IMR-90 (cell line): ENCODE measurements at places on chromosomes 11 and 22. TPM values are rescaled to one million over a fixed set of nuclear protein-coding genes. Genes with fewer than 3 reads are reported as not detected.
A peak's percentile ranks its signal among the peaks of the same experiment; 100 is the strongest.

EIF3M gene
- polyA plus RNA-seq, result 310 and 376 TPM in 2 replicates

C11orf16 gene
- polyA plus RNA-seq, result not detected in 2 replicates

JAM3 gene
- 32.0 and 38.0 TPM in 2 replicates for polyA plus RNA-seq

APOBEC3H gene
- not detected in 2 replicates for polyA plus RNA-seq

TSGA10IP gene
- 0.19 and 0.21 TPM in 2 replicates for polyA plus RNA-seq

C22orf31 gene
- polyA plus RNA-seq, result not detected in 2 replicates

CAVIN3 gene
- polyA plus RNA-seq, result 185 and 241 TPM in 2 replicates

OR52D1 gene
- not detected in 2 replicates for polyA plus RNA-seq

CARD10 gene
- polyA plus RNA-seq, result 18.4 and 19.8 TPM in 2 replicates

UPK3A gene
- not detected in 2 replicates for polyA plus RNA-seq

GRCh38 chr22:17634696-17635095, 3.9 kb upstream of the BCL2L13 start:
- DNase-seq, result no peak

DNA sequence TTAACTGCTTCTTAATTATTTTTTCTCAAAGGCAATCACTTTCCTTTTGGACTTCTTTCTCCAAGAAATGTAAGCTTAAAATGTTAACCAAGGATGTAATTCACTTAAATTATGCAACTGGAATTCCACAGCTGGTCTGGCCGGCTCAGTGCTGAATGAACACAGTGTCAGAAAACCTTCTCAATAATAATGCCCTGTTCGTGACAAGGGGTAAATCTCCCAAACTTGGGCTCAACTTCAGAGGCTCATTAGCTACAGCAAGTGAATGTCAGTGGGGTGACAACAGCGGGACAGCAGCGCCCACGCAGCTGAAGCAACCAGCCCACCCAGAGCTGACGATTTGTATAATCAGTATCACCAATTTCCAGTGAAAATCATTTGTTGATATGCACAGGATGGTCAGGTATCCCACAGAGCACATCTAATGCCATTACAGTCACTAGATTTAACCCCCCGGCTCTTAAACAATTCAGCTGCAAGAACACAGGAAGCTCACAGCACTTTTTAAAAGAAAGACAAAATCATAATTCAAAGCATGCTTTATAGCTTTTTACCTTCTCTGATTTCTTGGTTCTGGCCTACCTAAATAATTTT, 704.8 kb downstream of the DLG2 start:
- no peak for DNase-seq

- DNase-seq, result no peak
Observed at GRCh38 chr11:76695133-76695532, 24.6 kb upstream of the LRRC32 start.

- DNase-seq, result no peak
Observed at GRCh38 chr11:17423533-17424310, 35.3 kb upstream of the KCNJ11 start.

GRCh38 chr11:88377144-88377543, 39.6 kb upstream of the CTSC start:
- DNase-seq, result peak; percentile 67

DNA sequence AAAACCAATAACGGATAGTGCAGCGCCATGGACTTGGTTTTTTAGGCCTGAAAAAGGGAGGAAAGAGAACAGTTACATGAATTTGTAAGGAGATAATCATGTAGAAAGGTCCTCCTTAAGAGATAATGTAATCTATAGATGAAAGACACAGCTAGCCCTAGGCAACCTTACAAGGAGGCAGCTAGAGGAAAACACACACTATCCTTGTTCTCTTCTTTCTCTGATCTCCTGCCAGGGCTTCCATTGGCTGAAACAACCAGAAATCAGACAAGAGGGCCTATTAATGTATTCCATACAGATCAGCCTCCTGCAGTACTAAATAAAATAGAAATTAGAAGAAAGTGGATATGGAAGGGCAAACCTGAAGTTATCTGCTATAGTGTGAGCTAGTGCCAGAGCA, 53.0 kb downstream of the KCNA4 start:
- no peak for DNase-seq

- DNase-seq, result no peak
Observed at GRCh38 chr11:94678901-94679300, 89.3 kb upstream of the AMOTL1 start.

DNA sequence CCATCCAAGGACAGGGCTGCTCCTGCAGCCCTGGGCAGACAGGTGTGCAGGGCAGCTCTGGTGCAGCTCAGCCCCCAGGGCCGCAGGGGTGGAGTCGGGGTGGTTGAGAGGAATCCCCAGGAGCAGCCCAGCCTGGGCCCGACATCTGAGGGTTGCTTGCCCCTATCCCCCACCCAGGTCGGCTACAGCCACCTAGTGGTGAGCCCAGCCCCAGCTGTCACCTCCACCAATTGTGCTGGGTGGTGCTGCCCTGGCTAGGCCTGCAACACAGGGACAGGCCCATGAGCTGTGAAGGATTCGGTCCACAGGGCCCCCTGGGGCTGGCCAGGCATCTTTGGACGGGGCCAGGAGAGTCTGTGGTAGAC, 29.6 kb downstream of the RTN4R start:
- DNase-seq, result no peak

- no peak for DNase-seq
Observed at GRCh38 chr11:1935156-1936071, 11.7 kb upstream of the MRPL23 start.

DNA sequence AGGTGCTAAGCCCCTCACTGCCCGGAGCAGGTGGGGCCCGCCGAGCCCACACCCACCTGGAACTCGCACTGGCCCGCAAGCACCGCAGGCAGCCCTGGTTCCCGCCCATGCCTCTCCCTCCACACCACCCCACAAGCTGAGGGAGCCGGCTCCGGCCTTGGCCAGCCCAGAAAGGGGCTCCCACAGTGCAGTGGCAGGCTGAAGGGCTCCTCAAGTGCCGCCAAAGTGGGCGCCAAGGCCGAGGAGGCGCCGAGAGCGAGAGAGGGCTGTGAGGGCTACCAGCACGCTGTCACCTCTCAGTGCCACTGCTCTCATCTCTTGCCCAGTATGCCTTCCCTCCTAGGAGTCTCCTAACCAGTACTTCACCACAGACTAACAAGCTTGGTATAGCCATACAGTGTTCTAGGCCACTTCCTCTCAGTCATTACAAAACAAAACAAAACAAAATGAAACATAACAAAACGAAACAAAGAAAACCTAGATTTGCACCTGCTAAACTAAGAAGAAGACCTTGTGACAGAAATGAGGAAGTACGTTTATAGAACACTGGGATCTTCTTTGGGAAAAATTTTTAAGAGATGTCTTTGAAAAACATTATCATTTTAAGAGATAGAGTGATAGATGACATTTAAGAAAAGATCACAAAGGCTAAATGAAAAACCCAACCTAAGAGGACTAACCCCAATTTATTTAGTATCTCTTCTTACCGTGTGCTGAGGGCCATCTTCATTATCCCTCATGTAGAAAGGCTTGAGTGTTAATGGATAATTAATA, 47.7 kb upstream of the GAB2 start:
- DNase-seq, result no peak

DNA sequence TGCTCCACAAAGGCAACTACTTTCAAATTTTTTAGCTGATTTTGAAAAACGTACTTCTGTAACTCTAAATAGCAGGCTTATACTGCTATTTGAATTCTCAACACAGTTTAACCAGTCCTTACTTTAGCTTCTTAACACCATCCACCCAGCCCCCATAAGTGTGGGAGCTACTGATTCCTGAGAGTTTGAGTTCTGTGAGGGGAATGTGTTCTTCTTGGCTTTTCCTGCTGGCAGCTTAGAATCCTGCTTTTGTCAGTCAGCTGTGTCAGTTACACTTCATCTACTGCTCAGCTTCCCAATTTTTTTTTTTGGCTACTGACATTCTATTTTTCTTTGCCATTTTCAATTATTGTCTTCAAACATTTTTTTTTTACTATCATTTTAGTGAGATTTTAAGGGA, 440.4 kb downstream of the INSC start:
- DNase-seq, result no peak

- no peak for DNase-seq
Observed at GRCh38 chr11:27635567-27636037, 64.7 kb downstream of the BDNF start.

DNA sequence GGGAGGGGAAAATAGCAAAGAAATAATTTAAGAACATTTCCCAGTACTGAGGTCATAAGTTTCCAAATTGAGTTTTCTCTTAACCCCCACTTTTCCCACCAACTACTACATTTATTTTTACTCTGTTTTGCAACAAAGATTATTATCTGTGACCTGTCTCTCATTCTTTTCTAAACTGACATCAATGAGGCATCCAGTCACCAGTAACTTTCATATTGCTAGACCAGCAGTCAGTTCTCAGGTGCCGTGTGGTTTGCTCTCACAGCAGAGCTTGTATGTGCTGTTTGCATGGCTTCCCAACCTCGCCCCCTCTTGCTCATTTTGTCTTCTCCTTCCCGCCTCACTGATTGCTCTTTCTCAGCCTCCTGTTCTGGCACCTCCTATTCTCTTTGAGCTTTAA, 1091.3 kb downstream of the TBC1D22A start:
- no peak for DNase-seq

DNA sequence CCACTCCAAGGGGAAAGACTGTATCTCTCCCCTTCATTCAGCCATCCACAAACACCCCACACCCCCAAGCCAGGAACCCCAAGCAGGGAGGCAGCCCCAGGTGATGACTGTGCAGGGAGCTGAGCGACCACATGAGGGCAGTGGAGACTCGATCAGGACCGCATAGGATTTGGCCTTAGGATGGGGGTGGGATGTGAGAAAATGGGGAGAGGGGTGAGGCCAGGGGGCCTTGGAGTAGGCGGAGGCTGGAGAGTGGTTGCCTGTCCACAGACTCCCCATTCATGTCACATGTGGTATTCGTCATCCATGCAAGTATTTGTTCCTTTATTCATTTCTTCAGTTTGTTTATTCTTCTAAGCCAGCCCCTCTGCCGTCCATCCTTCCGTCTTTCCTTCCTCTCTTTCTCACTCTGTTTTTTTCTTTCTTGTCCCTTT, 2.7 kb upstream of the RHOD start:
- peak; percentile 70 for DNase-seq

- peak; percentile 81 for DNase-seq
Observed at GRCh38 chr11:26247340-26247739, 84.6 kb upstream of the ANO3 start.

DNA sequence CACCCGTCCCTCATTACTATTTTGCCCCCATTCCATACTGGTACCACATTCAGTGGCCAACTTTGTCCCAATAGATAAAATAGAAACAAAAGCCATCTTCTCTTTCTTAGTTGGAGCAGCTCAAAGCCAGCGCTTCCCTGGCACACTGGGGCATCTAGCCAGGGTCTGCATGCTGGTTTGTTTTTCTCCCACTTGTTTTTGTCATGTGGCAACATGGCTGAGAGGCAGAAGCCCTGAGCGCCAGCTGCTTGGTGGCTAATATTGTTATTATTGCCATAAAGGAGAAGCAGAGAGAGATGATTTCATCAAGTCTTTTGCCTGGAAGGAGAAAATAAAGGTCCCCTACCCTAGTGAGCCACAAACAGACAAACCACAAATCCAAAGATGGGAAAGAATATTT, 48.4 kb upstream of the CRTAM start:
- DNase-seq, result no peak

DNA sequence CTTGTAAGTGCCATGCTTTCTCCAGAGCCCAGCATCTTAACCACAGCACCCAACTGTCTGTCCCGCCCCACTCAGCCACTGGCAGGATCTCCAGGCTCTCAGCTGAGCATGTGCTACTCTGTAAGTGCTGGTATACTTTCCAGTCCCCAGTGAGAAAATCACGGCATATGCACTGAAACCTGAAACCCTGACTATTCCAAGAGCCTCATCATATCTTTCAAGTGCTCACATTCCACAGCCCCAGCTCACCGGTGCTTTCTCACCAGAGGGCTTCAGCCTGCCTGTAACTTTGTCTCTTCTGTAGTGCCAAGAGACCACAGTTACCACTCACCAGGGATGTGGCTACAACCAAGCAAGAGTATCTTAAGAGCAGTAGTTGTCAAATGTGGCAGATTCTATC, 24.4 kb upstream of the PAMR1 start:
- peak; percentile 99 for DNase-seq

DNA sequence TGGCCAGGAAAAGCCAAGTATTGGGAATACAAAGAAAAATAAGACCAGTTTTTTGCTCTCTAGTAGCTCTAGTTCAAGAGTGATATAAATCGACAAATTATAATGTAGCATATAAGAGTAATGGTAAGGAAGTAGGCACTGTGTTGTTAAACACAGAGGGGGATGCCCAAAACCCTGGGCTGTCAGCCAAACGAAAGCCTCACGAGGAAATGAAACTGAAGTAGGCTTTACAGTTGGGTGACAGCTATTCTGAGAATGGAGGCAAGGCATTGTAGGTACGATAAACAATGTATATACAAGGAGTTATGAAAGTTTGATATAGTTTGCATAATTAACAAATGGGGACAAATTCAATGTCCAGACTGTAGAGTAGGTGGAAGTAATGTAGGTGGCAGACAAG, 176.4 kb downstream of the FAM181B start:
- no peak for DNase-seq

DNA sequence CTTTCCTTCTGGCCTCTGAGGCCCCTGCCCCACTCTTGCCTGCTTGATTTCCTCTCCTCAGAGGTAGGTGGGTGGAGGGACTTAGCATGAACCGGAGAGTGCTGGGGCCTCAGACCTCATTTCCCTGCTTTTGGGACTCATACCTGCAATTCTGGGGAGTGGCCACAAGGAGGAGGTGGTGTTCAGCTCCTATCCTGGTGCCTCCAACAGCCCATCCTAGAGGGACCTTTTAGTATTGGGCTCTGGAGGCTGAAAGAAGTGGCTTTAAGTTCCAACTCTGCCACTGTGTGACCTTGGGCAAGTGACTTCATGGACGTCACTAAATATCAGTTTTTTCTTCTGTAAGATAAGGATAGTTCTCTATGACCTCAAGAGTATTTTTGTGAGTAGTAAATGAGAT, 98.6 kb downstream of the KIAA1671 start:
- no peak for DNase-seq

DNA sequence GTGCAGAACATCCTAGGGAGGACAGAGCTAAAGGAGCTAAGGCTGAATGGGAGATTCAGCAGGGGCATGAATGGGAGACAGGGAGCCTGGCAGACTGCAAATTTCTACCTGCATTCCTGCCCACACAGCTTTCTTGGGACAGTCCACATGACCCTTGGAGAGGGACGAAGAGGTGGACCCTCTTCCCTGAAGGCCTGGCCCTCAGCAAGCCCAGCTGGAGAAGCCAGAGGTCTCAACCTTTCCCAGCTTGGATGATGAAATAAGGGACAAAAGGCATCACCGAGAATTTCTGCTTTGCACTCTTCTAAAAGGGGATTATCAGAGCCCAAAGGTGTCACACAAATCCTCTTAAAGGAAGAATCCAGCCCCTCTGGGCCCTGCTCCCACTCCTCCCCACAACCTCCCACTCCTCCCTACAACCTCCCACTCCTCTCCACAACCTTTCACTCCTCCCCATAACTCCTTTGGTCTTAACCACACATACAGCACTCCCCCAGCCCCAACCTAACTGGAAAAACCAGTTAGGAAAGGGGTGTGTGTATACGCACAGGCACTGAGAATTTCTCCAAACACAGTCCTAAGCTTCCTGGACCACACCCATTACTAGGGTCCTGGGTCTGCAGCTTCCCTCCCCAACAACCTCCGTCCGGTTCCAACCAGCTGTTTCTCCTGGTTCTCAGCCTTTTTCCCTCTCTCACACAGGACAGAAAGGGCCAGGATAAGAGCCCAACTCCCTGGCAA, 38.4 kb downstream of the RPL27A start:
- no peak for DNase-seq

GRCh38 chr22:37314315-37315074, 32.2 kb downstream of the CYTH4 start:
- no peak for DNase-seq

GRCh38 chr22:39173050-39173706, 20.7 kb upstream of the CBX7 start:
- no peak for DNase-seq
